DMS 273 treated with DMSO at 0.1 percent for 48 hours (cell line): ENCODE measurements at places on chromosomes 11 and 22.

DNA sequence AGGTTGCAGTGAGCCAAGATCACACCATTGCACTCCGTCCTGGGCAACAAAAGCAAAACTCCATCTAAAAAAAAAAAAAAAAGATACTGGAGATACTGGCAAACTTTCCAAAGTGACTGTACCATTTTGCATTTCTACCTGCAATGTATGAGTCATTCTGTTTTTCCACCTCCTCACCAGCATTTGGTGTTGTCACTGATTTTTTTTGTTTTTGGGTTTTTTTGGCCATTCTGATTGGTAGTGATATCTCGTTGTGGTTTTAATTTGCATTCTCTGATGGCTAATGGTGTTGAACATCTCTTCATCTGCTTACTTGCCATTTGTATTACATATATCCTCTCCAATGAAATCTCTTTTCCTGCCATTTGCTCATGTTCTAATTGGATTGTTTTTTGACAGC lies 12.0 kb upstream of the RBX1 start:
- DNase-seq, result no peak

DNA sequence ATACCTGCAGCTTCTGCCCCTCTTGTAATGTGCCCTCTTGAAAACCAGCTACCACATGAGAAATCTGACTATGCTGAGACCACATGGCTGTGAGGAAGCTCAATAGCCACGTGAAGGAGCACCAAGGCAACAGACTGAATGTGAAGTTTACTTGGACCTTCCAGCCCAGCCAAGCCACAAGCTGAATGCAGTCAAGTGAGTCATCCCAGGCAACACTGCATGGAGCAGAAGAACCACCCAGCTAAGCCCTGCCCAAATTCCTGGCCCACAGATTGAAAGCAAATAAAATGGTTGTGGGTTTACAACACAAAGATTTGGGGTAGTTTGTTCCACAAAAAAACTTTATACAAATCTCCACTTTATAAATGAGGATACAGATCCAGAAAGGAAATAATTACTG lies 114.5 kb downstream of the TIMP3 start:
- DNase-seq, result no peak

GRCh38 chr11:130418756-130419155 lies 9.7 kb downstream of the ADAMTS8 start:
- DNase-seq, result no peak

DNA sequence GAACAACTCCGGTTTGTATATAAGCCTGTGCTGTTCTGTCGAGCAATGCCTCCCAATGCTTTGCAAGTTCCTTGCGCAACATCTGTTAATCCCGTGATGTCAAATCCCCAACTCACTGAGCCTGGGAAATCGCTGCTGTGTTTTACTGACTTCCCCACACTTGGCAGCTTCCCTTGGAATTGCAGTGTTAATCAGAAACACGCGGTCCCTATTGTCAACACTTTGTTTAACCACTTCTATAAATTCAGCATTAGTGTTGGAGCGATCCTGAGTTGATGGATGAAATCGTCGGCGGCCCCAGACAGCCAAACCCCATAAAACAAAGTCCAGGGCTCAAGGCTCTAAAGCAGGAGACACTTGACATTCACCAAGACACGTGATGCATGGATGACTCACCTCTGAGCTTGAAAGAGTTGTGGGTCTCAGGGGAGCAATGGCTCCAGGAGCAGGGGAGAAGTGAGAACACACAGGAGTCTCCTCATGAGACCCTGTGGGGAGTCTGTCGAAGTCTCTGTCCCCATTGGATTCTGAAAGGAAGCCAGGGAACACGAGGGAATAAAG lies 555.3 kb downstream of the MIAT start:
- DNase-seq, result no peak

DNA sequence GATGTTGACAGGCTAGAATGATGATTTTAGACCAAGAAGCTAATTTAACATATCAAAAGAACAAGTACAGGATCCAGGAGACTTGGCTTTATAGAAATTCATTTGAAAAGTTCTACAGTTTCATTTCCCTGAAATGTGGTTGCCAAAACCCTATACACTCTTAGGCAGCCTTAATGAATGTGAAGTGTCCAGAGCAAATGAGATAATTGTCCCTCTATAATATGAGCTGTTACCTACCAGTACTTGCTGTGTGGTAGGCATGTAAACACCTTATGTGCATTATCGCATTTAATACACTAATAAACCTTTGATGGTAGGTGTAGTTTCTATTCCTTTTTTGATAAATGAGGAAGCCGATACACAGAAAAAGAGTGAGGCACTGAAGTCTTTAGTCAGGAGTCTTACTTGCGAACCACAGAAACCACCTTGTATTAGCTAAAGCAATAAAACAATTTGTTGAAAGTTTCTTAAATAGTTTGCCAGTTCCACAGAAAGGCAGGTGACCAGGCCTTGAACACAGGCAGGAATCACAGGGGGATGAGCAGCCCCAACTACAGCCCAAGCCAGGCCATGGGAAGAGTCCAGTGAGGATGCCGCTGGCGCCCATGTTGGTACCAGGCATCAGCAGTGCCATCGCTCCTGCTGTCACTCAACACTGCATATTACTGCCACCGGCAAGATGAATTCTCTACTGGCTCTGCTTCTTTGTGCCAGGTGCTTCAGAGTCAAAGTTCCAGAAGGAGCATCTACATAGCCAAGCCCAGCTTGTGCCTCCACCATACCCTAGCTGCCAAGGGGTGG lies 81.7 kb downstream of the SWAP70 start:
- no peak for DNase-seq

GRCh38 chr22:32574958-32575910 lies 100.6 kb downstream of the FBXO7 start:
- DNase-seq, result no peak

- no peak for DNase-seq
These were observed 526.0 kb downstream of the ETS1 start for GRCh38 chr11:128061281-128061871.
